Stimulated activated CD4-positive, alpha-beta T cell treated with anti-CD3 and anti-CD28 coated beads, TNF-alpha, amount 100 ng/mL, for 24 hours (primary cell): ENCODE measurements at places on chromosomes 3 and 15.

- DNase-seq = no peak
These were observed 25.1 kb downstream of the FSTL1 start for GRCh38 chr3:120425572-120426250.

DNA sequence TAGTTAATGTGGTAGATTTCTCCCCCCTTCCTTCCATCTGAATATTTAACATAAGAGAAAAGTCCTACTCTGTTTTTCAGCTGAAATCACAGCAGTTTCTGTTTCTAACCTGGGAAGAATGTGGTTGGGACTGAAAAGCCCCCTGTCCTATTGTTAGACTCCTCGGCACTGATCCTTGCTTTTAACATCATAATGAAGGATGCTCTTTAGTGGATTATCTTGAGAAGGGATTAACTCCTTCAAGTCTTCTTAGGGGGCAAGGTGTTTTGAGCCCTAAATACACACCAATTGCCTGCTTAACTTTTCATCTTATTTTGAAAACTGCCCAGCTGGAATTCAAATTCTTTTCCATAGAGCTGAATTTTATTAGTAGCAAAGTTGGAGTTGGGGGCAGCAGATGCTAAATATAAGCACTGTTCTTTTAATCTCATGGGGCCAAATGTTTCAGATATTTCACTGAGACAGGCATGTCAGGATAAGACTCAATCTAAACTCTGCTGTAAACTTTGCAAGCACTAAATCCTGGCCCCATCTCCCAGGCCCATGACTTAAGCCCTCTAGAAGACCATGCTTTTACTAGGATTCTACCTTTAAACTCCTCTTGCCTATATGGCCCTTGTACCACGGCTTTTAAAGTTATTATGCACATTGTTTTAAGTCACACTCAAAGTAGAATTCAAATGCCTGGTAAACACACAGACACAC, 243.2 kb upstream of the NR2F2 start:
- no peak for DNase-seq

GRCh38 chr15:85277847-85278370, 102.5 kb upstream of the AKAP13 start:
- no peak for DNase-seq

GRCh38 chr3:122890720-122891220, 95.9 kb downstream of the SLC49A4 start:
- no peak for DNase-seq

DNA sequence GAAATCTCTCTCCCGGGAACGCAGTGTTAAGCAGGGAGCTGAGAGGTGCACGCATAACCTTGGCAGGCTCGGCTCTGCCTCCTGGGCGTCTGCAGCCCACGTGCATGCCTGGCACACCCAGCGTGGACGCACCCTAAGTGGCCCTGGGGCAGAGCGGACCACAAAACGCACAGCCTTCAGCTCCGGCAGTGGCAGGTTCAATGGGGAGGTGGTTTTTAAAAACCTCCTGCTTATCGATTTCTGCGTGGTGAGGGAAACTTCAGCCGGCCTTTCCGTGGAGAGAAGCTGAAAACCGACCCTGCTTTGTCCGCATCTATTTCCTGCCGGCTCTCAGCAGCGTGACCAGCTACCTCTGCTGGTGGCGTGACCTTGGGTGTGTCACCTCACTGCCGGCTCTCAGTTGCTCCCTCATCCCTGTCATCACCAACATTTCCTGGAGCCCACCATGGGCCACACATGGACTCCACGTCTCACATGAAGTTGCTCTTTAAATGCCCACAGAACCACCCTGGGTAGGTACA, 134.8 kb upstream of the MEF2A start:
- no peak for DNase-seq

DNA sequence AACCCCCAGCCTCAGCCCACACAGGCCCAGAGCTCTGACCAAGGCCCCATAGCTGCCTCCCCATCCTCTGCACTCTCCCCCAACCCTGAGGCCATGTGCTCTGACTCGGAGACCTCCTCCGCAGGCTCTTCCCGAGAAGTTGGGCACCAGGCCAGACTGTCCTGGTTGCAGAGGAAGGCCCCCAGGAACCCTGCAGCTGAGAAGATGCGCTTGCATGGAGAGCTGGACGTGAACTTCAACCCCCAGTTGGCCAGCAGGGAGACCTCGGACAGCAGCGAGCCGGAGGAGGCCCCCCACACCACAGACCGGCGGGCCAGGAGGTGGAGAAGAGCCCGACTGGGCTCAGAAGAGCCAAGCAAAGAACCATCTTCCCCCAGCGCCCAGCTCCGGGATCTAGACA, 119.5 kb upstream of the EIF1B start:
- DNase-seq = no peak

DNA sequence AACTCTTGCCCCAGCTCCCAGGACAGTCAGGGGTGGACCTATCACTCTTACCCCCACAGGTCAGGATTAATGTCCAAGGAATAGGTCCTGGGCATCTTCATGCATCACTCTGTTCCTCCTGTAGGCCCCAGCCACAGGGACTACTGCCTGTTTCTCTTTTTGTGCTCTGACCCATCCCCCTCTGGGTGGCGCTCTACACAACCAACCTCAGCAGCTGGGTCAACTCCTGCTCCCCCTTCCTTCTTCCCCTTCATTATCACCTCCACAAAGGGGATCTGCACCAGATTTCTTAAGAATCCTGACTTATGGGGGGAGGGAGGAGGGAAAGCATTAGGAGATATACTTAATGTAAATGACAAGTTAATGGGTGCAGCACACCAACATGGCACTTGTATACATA, 12.2 kb upstream of the TRANK1 start:
- no peak for DNase-seq

DNA sequence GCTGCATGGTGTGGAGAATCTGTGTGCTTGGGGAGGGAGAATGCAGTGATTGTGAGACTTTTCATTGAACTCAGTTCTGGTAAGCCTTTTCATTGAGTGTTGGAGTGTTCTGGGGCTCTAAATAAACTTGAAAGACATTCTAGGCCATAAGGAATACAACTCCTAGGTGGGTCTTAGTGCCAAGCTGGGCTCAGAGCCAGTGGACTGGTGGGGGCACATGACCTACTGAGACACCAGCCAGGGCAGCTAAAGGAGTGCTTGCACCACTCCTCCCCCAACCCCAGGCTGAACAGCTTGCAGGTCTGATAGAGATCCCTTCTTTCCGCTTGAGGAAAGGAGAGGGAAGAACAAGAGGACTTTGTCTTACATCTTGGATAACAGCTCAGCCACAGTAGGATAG, 21.7 kb upstream of the KPNA4 start:
- DNase-seq = no peak

- DNase-seq = no peak
These were observed 225.8 kb upstream of the DPPA4 start for GRCh38 chr3:109563149-109563548.

- no peak for DNase-seq
These were observed 125.7 kb downstream of the EEFSEC start for GRCh38 chr3:128278761-128279600.

DNA sequence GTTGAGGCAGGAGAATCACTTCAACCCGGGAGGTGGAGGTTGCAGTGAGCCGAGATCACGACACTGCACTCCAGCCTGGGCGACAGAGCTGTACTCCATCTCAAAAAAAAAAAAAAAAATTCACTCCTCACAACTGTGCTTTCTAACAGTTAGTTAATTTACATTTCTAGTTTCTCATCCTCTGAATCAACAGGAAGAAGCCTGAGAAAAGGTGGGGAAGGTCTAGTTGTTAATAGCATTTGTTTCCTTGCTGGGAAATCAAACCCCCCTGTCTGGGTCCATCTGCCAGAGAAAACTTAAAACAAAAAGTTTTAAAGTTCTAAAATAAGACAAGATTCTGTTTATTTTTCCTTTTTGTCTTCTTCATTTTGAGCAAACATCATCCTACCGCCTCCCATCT, 62.3 kb downstream of the TMEM39A start:
- no peak for DNase-seq

DNA sequence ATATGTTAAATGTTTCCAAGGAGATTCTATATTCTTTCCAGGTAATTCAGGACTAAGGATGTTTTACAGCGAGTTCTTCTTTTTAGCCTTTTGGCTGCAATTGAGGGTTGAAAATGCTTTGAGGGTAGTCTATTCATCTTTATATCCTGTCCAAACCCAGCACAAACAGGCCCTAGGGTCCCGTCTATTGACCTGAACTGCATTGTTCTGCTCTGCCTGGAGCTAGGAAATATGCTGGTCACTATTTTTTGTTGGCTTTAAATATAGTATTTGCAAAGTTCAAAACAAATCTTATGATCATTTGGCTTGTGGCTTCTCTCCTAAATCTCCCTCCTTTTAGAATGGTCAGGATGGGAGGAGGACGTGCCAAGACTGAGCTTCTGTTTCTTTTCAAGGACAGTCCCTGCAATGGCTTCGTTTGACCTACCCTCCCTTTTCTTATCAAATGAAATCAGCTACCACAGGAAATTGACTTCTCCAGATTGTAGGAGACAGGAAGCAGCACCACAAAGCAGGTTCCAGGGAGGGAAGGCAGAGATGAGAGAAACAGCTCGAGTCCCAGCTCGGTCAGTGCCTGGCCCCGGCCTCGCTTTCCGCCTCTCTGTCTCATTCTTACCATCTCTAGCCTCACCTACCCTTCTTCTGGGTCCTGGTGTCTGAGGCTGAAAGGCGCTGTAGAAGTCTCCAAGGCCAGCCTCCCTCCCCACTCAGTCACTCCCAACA, 27.6 kb upstream of the NRROS start:
- DNase-seq = no peak

DNA sequence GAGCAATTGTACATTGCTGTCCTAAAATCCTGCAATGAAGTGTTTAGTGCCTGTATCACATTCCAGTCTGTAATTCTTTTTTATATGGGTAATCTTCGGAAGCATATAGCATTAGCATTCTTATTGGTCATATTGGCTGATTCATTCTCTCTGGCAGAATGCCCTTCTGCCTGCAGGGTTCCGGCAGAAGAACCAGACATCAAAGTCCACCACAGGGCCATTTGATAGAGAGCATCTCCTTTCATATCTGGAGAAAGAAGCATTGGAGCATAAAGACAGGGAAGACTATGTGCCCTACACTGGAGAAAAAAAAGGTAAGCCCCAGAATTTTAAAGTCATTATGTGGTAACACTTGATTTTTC, 39.6 kb downstream of the TMOD3 start:
- no peak for DNase-seq

GRCh38 chr3:159366476-159366875, 564.6 kb downstream of the MFSD1 start:
- DNase-seq = no peak

DNA sequence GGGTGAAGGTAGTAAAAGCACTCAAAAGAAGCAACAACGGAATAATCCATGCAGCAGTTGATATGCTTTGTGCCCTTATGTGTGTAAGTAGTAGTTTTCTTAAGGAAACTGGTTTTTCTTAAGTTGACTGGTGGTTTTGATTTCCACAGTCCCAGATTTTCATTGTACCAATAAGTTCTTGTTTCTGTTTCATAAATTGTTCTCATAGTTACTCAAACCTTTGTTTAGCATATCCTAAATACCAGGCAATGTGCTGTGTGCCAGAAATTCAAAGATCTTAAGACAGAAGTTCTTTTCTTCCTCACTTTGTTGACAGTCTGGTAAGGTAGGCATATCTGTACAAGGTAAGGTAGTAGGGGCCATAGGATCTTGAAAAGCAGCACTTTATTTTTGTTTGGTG, 40.0 kb downstream of the DNAJC13 start:
- no peak for DNase-seq

GRCh38 chr3:48535578-48535977, 21.0 kb downstream of the PFKFB4 start:
- DNase-seq = no peak

DNA sequence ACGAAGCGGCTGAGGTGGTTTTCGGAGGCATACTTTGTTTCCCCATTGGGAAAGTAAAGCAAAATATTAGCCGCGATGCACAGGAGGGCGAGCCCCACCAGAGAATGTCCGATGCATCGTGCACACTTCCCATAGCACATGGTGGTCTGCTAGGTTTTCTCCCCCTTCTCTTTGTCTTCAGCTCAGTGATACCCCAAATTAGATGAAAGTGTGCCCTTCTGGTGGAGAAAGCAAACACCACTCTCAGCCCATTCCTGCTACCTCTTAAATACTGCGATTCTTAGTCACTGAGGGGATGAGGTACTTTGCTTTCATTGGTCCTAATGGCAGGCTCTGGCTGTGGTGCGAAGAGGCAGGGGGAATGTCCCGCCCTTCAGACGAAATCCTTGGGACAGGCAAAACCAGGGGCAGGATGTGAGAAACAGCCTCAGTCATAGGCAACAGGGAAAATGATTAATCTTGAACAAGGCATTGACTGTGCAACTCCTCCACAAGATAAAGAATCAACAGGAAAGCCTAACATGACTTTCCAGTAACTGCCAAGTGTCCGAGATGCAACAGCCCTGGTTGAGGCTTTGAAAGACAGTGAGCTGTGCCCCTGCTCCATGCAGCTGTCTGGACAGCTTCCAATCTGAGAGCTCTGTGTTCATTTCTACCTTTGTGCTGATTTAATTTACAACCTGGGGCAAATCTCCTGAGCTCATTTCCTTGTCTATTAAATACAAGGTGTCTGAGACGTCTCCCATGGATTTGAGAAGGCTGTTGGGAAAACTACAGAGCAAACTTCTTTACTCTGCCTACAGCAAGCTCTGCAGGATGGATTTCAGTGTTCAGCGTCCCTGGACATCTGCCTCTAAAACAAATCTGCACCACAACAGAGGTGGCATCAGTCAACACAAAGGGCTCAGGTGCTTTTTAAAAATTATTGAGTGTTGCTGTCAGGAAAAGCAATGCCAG, at the start of gene TM4SF1:
TM4SF1 (minus strand) TSS at position 242 of the 957 bp plus-strand sequence; CDS start at position 140, 102 bp downstream.
- DNase-seq = no peak

- no peak for DNase-seq
These were observed 70.1 kb downstream of the HMCES start for GRCh38 chr3:129348734-129349133.

- DNase-seq = no peak
These were observed 7.2 kb downstream of the MAP2K5 start for GRCh38 chr15:67549736-67550135.
